ENCODE measurements at places on chromosomes 1 and 21.

- no peak for DNase-seq
Observed at GRCh38 chr1:186375929-186376319, 286 bp downstream of the ODR4 start.

DNA sequence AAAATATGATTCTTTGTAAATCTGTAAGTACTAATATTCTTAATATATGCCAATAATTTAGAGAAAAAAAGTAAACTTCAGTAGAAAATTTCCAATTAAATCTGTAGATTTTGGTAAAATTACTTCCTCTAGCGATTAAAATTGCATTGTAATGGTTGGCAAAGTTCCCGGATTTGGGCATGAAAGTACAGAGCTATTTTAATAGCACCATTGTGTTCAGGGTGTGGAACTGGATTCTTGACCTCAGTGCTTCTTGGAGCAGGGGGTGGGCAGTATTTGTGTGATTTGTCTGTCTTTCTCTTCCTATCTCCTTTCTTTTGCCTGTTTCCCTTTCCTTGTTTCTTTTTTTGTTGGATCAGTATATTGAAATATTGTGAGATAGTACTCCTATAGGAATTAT is 72.1 kb downstream of the DNM3 start:
- no peak for DNase-seq

- no peak for DNase-seq
Observed at GRCh38 chr1:37628026-37628556, 6.6 kb downstream of the RSPO1 start.

GRCh38 chr21:38211321-38211720 is 45.5 kb upstream of the KCNJ15 start:
- DNase-seq: no peak

DNA sequence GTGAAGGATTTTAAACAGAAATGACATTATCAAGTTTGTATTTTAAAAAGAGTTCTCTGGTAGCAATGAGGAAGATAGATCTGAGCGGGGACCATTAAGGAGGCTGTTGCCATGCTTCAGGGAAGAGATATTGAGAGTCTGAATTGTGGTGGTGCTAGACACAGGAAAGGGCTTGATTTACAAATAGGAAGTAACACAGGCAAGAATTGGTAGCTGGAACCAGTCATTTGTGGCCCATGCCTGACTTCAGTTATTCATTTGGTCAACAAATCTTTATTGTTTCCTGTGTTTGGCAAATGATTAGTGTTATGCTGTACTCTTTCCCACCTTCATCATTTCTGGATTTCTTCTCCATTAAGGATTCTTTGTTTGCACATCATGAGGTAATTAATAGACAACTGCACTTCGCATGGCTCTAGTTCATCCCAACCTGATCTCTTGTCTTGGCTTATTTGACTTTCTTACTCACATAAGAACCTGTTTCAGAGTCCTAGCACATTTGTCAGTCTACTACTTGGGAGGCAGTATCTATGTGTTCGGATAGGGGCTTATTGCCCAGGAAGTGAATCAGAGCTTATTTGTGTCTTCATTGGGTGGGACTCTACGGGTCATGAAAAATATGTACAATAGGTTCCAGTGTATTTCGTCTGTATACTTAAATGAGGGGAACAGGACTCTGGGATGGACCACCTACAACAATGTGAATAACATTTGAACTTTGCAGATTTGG is 32.3 kb downstream of the EEIG2 start:
- DNase-seq: no peak

GRCh38 chr1:117812869-117813511 is 116.4 kb downstream of the GDAP2 start:
- no peak for DNase-seq

Measured in caudate nucleus (tissue), 63 donors.